RWPE1 (cell line): ENCODE measurements at places on chromosomes 1 and 21.

DNA sequence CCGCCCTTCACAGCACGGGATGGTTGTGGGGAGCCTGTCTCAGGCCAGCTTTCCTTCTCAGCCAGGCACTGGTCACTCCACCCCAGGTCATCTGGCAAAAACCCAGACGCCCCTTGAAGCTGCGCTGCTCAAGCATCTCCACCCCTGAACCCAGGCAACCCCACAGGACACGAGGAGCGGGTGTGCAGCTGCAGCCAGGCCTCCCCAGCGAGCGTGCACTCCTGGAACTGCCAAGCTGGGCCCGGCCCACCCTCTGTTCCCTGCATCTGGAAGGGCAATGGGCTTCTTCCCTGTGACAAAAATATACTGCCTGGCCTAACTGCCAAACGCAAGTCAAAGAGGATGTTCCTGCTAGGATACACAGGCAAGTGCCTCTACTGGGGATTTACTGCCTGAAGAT lies 39.7 kb downstream of the SLC66A1 start:
- DNase-seq, result no peak

- no peak for DNase-seq
Observed at GRCh38 chr1:229509576-229509975, 1.4 kb upstream of the NUP133 start.

GRCh38 chr1:101567582-101568189 lies 330.9 kb downstream of the S1PR1 start:
- DNase-seq, result peak; percentile 30

- DNase-seq, result no peak
Observed at GRCh38 chr1:66269222-66269621, 264.7 kb upstream of the SGIP1 start.

GRCh38 chr1:150798525-150798924 lies 9.5 kb downstream of the CTSK start:
- DNase-seq, result no peak

GRCh38 chr1:54987919-54988705 lies 7.7 kb downstream of the TMEM61 start:
- DNase-seq, result no peak

DNA sequence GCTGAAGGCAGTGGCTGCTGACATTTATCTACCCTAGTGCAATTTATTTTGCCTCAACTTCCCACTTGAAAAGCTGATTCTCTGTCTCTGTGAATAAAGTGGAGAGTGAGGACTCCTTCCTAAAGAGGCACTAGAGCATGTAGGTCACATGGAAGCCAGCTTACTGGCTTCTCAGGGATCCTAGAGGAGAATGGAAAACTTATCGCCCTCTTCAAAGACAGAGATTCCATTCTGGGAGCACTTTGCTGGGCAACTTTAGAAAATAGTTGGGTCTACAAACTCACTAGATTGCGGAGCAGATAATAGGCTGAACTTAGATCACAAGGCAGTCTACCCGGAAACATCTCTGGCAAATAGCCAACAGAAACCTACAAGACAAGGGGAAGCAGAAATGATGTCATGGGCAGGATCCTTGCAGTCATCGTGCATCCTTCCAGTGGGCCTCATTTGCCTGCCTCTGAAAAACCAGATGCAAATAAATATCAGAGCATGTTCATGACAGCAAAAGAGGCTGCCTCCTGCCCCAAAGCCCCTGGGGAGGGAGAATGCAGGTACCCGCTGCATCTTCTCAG lies 104.8 kb upstream of the BARHL2 start:
- no peak for DNase-seq
